ENCODE measurements at places on chromosomes 7 and 10. TPM values are rescaled to one million over a fixed set of nuclear protein-coding genes. Genes with fewer than 3 reads are reported as not detected.

The SEM1 gene
- total RNA-seq = 63.0 TPM

The MKI67 gene
- 140 TPM for total RNA-seq

The EPHB6 gene
- 12.3 TPM for total RNA-seq

The EEPD1 gene
- 5.5 TPM for total RNA-seq

The PTF1A gene
- total RNA-seq = not detected

The SAMD9L gene
- total RNA-seq = not detected

The TUBAL3 gene
- not detected for total RNA-seq

The OR13A1 gene
- total RNA-seq = not detected

The CTAGE6 gene
- not detected for total RNA-seq

The SPAM1 gene
- total RNA-seq = not detected

The CRYGN gene
- total RNA-seq = 0.32 TPM

The CHST15 gene
- 1.3 TPM for total RNA-seq

GRCh38 chr10:33719005-33719703 lies 384.7 kb upstream of the NRP1 start:
- DNase-seq = no peak
- H3K36me3 ChIP-seq = no peaks in the 10 kb centered on the region
- H3K4me3 ChIP-seq = no peak overlapping the region

- H3K27me3 ChIP-seq = no peaks in the 10 kb centered on the region
- no peak overlapping the region for H3K4me3 ChIP-seq
- no peaks in the 10 kb centered on the region for H3K36me3 ChIP-seq
- no peak overlapping the region for H3K27ac ChIP-seq
- DNase-seq = no peak
Measured at GRCh38 chr7:36904101-36904500, 179.8 kb upstream of the AOAH start.

DNA sequence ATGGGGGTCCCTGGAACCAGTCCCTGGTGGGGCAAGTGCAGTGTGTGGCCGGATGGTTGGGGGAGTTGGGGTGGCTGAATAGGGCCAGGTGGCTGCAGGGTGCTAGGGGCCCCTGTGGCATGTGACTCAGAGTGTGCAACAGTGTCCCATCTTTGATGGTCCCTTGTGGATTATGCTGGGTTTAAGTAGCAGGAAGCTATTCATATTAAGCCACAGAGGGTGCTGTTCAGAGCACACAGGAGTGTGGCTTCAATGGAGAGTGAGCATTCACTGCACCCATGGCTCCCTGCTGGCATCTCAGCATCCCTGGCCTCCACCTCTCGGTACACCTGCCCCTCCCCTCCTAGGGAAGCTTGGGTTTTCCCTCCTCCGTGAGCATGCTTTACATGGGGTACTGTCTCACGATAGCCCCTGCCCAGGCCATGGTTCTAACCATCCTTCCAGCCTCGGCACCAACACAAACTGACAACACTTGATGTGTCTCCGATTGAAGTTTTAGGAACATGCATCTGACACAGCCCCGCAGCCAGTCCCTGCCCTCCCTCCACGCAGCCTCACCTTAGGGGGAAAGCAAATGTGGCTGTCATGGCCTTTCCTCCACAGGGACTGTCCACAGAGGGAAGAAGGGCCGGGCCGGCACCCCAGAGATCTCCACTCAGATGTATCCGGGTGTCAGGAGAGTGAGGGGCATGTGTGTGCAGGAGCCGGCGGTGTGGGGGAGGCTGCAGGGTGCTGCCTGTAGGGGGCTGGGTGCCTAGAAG lies 30.4 kb upstream of the PPIF start:
- peaks cover 16% of the 10 kb centered on the region for H3K27me3 ChIP-seq
- peaks cover 32% of the 10 kb centered on the region for H3K4me1 ChIP-seq
- peak overlapping the region; percentile 57 for H3K27ac ChIP-seq
- H3K36me3 ChIP-seq = peaks cover 12% of the 10 kb centered on the region
- peak overlapping the region; percentile 74 for H3K4me3 ChIP-seq
- no peak for DNase-seq

DNA sequence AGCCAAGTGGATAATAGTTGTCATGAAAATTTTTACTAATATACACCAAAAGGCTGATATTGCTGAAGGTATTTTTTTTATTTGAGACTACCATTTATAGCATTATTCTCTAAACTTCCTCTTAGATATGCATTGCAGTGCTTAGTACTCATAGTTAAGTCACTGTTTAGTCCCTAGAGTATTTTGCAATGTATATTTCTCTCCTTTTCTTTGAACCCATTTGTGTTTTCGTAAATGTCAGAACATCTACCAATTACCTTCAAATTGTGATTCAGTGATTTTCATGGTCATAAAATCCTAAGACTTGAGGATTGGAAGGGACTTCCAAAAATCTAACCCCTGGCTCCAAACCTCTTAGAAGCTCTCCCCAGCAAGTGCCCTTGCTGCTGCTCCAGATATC lies 21.5 kb upstream of the CYP26C1 start:
- DNase-seq = no peak
- no peak overlapping the region for H3K4me3 ChIP-seq
- no peaks in the 10 kb centered on the region for H3K27me3 ChIP-seq
- H3K27ac ChIP-seq = no peak overlapping the region
- H3K4me1 ChIP-seq = peaks cover 5% of the 10 kb centered on the region
- no peaks in the 10 kb centered on the region for H3K36me3 ChIP-seq

DNA sequence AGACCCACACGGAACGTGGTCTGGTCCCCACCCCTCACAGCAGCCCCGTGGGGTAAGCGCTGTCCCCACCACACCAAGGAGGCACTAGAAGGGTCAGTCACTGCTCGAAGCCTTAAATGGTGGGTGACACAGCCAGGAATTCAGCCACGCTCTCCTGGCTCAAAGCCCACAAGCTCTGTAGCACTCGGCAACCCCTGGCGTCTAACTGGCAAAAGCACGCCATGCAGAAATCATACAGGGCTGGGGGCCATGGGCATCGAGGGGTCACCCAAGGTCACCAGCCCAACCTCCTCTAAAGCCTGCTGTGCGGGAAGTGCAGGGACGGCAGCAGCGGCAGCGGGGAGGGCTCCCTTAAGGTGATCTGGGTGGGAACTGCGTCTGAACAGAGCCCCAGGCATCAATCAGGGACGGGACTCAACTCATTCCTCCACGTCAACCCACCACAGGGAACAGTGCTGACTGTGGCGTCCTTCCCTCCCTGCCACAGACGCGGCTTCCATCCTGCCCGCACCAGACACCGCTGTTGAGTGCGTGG lies 7.8 kb downstream of the GPER1 start:
- H3K4me1 ChIP-seq = peaks cover 8% of the 10 kb centered on the region
- no peak for DNase-seq
- H3K27me3 ChIP-seq = no peaks in the 10 kb centered on the region
- no peak overlapping the region for H3K4me3 ChIP-seq
- peak overlapping the region; percentile 35 for H3K27ac ChIP-seq

DNA sequence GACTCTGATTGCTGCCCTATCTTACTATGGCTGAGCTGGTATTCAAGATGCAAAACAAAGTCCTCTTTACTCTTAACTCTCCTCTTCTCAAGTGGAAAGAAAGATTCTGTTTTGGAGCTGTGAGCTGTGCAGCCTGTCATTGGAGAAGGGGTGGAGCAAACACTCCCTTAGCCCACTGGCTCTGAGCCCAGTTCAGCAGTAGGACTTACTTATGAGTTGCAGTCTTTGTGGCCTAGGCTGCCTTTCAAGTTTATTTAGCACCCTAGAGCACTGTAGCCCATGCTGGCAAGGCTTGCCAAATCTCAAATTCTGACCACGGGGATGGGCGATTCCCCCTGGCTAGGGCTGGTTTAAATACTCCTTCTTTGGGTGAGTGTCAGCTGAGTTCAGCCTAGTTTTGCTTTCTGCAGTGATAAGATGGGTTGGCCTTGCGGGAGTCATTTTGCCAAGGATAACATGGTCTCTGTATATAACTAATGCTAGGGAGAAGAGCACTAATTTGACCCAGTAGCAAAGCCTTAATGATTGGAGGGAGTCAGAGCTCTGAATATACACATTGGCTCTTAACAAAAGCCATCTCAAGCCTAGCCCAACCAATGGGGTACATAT lies 110.2 kb downstream of the MYO3A start:
- no peaks in the 10 kb centered on the region for H3K4me1 ChIP-seq
- no peak for DNase-seq
- H3K27ac ChIP-seq = no peak overlapping the region
- H3K36me3 ChIP-seq = no peaks in the 10 kb centered on the region
- H3K27me3 ChIP-seq = no peaks in the 10 kb centered on the region
- H3K4me3 ChIP-seq = no peak overlapping the region
